ENCODE measurements at places on chromosomes 3 and 15.

- no peak for DNase-seq
Observed at GRCh38 chr3:147903026-147903425, 493.9 kb downstream of the ZIC1 start.

- no peak for DNase-seq
Observed at GRCh38 chr3:52393959-52394670, 50.8 kb downstream of the SEMA3G start.

DNA sequence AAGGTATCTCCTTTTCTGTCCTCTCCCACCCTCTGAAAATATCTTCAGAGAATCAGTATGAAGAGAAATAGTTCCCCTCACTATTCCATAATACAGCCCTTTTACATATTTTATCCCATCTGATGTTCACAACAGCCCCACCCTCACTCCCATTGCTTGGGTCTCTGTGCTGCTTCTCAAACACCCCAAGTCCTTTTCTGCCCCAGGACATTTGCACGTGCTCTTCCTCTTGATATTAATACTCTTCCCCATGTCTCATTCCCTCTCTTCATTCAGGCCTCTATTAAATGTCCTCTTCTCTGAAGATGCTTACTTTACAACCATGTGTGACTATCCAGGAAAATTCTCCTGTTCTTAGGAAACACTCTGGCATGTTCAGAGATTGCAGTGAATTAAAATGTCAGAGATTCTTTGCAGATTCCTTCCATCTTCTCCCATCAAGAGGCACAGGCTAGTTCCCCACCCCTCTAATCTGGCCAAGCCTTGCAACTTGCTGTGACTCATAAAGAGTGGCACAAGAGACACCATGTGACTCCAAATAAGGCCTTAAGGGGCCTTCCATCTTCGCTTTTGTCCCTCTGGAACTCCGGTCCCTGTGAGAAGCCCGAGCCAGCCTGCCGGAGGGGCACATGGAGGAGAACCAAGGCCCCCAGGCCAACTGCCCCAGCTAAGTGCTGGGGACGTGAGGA lies 128.5 kb downstream of the CHSY1 start:
- DNase-seq: no peak

GRCh38 chr3:171248426-171249111 lies 211.6 kb downstream of the TNIK start:
- no peak for DNase-seq

DNA sequence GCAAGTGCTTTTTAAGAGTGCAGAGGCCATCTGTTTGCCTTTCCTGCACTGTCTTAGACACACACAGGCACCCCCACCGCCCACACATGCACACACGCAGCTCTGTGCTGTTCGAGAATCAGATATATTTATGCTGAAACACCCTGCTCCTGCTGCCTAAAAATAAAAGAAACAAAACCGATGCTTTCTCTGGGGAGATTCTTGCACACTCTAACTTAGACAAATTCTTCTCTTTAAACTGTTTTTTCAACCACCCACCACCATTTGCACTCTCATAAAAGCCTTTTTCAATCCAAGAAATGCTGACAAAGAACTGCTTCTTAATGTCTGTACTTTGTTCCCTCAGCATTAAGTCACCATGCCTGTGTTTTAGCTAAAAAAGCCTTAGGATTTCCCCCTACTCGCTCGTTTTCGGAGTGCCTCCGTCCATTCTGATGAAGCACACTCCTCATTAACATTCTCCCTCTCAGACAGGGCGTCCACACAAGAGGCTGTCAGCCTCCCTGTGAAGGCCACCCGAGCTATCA lies 26.2 kb downstream of the SLC12A8 start:
- DNase-seq: no peak

- DNase-seq: no peak
Observed at GRCh38 chr3:73094129-73094528, 32.7 kb downstream of the EBLN2 start.

DNA sequence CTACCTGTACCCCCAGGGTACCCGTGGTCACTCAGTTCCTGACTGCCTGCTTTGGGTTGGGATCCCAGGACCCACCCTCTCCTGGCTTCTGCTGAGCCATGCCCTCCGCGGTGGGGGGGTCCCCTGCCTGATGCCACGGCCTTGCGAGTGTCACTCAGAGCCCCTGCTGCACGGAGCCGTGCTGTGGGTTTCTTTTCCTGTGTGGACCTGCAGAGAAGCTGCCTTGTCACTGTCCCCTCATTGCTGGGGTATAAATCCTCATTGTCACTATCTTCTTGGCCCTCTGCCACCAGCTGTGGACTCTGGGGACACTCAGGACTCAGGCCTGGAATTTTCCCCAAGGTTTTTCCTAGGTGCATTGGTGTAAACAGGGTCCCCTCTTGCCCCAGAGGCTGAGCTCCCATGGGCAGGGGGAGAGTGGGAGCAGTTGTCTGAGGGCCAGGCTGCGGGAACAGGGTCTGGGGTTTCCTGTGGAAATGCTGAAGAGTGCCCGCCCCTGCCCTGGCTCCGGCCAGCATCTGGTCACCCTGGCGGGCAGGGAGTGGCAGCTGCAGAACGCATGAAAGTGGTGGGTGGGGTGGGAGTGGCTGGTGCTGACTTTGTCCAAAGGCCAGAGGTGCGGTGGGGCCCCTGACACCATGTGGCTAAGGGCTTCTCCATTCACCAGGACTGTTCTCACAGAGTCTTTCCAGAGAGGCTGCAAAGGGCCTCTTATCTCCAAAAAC lies 191.7 kb downstream of the GOLGA6L6 start:
- DNase-seq: no peak

DNA sequence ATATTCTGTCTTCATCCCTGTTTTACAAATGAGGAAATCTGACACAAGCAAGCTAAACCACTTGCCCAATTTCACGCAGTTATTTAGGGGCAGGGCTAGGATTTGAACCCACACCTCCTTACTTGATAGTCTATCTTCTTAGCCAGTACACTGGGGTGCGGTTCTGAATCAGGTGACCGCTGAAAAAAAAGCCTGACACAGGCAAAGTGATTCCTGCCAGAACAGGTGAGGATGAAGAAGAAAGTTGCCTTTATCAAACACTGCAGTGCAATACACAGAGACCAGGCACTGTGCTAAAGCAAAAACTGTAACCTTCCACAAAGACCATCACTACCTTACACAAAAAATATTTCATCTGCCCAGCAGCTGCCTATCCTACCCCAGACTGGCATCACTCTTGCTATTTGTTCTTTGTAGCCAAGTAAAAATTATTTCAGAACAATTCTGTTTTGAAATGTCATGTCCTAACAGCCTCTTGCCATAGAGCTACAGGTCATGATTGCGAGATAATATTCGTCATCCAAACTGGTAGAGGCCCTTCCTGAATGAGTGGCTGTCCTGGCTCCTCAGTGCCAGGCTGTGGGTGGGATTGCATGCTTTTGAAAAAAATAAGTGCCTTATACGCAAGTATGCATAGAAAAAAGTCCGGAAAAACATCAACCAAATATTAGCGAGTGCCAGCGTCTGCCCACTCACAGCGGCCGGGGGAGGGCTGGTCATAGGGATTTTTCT lies 142.3 kb upstream of the TPM1 start:
- DNase-seq: no peak

- DNase-seq: no peak
Observed at GRCh38 chr3:15936312-15936711, 138.5 kb upstream of the ANKRD28 start.

- DNase-seq: no peak
Observed at GRCh38 chr3:147367676-147368075, 38.7 kb downstream of the ZIC4 start.

Data from activated CD8-positive, alpha-beta memory T cell treated with anti-CD3 and anti-CD28 coated beads for 1 hour (primary cell).